ENCODE measurements at places on chromosomes 2 and 18.

DNA sequence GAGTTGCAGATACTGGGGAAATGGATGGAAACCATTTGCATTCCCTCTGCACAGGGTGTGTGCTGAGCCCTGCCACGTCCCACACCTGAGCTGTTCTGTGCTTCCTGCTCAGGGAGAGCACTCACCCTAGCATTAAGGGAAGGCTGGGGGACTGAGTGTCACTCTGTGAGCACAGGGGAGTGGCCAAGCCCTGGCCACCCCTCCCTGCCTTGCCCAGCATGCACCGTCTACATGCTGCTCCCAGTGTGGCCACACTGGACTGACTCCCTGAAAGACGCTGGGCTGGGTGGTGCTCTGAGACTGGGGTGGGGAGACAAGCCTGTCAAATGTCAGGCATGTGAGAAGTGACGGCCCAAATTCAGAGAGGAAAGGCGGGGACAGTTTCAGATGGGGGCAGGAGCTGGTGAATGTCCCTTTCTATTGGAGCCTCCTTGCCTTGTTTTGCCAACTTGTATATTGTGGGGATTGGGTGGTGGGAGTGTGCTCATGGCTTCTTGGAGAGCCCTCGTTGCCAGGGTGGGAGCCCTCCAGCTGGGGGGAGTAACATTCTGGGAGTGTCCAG, 298.4 kb upstream of the HS6ST1 start:
- no peak for DNase-seq

DNA sequence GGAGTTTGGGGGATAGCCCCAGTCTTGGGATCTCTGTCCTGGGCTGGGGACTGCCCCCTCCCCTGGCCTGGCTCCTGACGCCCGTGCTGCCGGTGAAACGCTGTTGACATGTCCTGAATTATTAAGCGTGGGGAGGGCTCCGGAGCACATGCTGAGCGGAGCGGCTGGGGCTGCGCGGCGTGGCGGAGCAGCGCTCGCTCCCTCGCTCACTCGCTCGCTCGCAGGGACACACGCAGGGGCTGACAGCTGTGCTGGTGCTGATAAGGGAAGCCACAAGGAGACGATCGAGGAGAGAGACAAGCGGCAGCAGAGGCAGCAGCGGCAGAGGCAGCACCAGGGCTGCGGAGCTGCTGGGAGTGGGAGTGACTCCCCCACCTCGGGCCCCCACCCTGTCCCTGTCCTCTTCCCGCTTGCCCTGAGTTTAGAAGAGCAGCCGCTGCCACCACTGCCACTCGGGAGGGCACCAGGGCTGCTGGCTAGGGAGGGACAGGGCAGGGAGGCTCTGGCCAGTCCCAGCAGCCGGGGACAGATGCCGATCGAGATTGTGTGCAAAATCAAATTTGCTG, at the start of gene ASIC4:
Gene ASIC4, plus strand, starts transcription at position 287 of the 566 bp plus-strand sequence. Its CDS starts 243 bp downstream, at position 530.
- no peak for DNase-seq

DNA sequence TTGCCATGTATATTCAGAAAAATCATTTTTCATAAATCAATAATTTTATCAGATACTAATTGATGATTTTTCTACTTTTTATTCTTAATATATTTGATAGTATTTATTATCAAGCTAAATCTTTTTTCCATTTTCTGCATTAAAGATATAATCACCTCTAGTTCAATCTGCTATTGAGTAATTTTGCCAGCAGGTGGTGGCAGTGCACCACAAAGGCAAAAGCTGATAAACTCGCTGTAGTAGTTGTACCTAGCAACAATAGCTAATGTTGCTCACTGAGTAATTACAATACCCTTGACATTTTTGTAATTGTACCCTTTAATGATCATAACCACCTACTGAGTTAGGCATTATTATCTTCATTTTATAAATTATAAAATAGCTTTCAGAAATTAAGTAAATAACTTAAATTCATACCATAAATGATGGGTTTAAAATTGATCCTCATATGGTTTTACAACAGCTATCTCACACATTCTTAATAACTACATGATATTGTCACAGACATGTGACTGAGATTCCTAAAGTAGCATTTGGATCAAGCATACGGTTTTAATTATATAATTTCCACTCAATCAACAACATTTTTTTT, 52.0 kb upstream of the CALCRL start:
- peak; percentile 6 for DNase-seq

- no peak for DNase-seq
Observed at GRCh38 chr2:134581877-134582546, 136.8 kb downstream of the TMEM163 start.

DNA sequence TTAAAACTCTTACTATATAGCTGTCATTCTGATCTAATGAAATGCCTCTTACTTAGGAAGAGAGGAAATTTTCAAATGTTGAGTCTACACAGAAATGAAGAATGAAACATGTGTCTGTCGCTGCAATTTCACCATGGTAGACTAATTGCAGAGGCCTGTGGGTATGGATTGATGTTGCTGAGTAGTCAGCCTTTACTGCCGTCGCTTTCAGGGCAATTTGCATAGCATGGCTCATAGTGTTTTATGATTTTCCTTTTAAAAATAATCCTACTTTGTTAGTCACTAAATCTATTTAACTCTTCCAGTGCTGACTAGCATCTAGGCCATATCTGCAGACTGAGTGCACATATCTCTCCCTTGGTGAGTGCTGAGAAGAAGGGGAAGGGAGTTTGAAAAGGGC, 819.2 kb downstream of the SATB2 start:
- DNase-seq, result no peak

GRCh38 chr18:13611142-13611600, 115.2 kb downstream of the FAM210A start:
- no peak for DNase-seq

DNA sequence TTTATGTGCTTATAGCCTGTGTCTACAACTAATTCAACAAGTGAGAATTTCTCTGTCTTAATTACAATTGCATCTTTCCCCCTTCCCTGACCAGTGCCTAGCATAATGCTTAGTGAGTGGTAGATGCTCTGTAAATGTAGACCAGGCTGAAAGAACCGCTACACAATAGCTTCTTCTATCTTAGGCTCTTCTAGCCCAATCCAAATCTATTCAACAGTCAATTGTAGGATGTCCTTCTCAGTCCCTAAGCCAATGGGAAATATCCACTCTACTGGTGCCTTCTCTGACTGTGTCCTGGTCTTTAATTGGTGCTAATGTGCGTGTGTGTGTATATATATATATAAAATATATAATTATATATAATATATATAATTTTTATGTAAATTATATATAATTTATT, 34.1 kb upstream of the GCC2 start:
- DNase-seq, result no peak

DNA sequence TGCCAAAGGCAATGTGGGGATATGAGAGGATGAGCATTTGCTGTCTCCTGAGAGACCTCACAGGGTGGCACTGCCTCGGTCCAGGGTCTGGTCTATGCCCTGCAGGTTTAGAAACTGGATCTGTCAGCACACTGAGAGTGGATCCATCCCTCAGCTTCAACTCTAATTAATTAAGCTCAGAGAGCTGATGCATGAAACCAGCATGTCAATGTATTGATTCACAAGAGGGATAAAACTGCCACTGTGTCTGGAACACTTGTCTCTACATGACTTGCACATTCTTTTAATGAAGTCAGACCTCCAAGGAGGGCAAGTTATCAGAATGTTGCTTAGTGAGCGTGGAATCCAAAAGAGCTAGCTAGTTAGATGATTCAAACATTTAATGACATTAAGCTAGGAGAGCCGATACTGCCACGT, 22.5 kb upstream of the POLE4 start:
- no peak for DNase-seq

GRCh38 chr18:532018-532417, 31.5 kb upstream of the COLEC12 start:
- no peak for DNase-seq

- DNase-seq, result no peak
Observed at GRCh38 chr2:122100346-122100745, 344.9 kb downstream of the TSN start.

- DNase-seq, result no peak
Observed at GRCh38 chr2:108971661-108972566, 17.1 kb downstream of the EDAR start.

- DNase-seq, result no peak
Observed at GRCh38 chr18:31723639-31723989, 37.1 kb downstream of the SLC25A52 start.

GRCh38 chr2:55223958-55224760, 7.9 kb downstream of the CLHC1 start:
- no peak for DNase-seq

DNA sequence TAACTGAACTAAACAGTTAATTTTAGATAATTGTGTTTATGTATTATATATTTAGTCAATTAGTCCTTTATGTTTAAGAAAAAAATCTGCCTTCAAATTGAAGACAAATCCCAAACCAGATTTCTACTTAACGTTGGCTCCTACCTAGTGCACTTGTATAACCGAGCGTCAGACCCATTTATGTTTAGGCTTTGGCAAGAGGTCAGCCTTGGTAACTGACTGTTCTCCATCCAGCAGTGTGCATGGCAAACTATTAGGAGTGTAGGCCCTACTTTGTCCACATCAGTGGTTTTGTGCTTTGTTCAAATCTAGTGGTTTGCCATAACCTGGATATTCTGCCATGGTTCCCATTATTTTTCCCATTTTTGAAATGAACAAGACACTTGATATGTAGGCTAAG, 114.8 kb downstream of the MIB1 start:
- DNase-seq, result no peak

GRCh38 chr2:236745420-236746210, 176.0 kb downstream of the ACKR3 start:
- DNase-seq, result no peak

- no peak for DNase-seq
Observed at GRCh38 chr2:204321910-204322751, 223.1 kb upstream of the PARD3B start.

DNA sequence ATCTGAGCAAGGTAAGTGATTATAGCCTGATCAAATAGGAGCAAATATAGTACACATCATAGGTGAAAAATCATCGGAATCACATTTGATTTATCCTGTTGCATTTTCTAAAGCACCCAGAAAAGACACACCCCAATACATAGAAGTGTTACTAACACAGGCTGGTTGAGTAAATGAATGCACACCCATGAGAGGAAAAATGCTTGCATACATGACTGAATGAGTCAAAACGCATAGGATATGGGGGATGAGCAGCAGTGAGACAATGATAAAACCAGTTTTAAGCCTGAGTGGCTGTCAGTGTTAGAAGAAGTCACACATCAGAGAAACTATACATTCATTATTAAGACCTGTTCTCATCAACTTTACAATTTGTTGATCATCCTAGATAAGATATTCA, 449.6 kb upstream of the CDH20 start:
- DNase-seq, result no peak

GRCh38 chr2:86461042-86461743, 20.0 kb downstream of the KDM3A start:
- DNase-seq, result no peak

DNA sequence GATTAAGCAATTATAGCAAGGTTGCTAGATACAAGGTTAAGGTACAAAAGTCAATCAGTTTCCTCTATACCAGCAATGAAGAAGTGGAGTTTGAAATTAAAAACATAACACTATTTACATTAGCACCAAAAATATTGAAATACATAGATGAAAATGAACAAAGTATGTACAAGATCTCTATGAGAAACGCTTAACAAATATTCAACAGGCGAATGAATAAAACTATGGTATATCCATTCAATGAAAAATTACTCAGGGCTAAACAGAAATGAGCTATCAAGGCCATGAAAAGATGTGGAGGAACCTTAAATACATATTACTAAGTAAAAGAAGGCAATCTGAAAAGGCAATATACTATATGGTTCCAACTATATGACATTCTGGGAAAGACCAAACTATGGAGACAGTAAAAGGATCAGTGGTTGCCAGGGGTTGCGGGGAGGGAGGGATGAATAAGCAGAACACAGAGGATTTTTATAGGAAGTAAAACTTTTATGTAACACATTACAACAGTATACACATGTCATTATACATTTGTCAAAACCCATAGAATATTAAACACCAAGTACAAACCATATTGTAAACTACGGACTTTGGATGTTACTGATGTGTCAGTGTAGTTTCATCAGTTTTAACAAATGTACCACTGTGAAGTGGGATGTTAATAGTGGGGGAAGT, 62.1 kb downstream of the RMDN2 start:
- no peak for DNase-seq

GRCh38 chr2:98533547-98533946, 74.8 kb downstream of the COA5 start:
- DNase-seq, result no peak

GRCh38 chr2:119248311-119248710, 24.7 kb downstream of the STEAP3 start:
- no peak for DNase-seq

DNA sequence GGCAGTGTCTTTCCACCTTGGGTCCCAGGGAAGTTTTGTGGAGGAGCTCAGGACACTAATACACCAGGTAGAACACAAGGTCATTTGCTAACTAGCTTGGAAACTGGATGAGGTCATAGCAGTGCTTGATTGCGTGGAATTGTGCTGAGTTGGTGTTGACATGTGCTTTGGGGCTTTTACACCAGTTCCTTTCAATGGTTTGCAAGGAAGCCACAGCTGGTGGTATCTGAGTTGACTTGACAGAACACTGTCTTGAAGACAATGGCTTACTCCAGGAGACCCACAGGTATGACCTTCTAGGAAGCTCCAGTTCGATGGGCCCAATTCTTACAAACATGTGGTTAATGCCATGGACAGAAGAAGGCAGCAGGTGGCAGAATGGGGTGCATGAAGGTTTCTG, 5.9 kb downstream of the CTLA4 start:
- DNase-seq, result no peak

DNA sequence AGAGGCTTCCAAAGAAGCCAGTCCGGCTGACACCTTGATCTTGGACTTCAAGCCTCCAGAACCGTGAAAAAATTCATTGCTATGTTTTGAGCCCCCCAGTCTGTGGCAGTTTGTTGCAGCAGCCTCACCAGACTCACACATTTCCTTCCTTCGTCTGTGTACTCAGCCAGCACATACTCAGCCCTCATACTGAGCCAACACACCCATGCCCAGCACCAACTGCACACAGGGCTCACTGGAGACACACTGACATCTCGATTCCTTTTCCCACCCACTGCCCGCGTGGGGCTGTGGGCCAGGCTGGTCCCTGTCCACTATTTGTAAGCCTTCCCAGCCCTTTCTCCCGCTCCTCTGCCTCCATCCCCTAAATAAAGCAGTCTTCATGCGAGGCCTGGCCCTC, 24.1 kb upstream of the NMUR1 start:
- DNase-seq, result no peak

DNA sequence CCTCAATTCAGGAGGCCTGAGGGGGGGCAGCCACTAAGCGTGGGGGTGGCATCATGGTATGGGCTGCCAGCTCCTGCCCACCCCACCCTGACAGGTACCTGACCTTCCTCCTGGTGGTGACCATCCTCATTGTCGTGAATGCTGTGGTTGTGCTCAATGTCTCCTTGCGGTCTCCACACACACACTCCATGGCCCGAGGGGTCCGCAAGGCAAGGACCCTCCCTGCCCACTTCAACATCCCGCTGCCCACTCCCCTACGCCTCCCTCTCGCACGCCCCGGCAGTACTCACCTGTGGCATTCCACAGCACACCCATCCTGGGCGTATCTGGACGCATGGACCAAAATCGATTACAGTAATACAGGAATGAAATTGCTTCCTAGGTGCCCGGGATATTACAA, 4.0 kb downstream of the CHRNG start:
- no peak for DNase-seq
